Kidney epithelial cell (primary cell): ENCODE measurements at places on chromosomes 16 and 17. TPM values are rescaled to one million over a fixed set of nuclear protein-coding genes. Genes with fewer than 3 reads are reported as not detected.

Gene MEIOC
- 3.8 and 5.6 TPM in 2 replicates for total RNA-seq

DNA sequence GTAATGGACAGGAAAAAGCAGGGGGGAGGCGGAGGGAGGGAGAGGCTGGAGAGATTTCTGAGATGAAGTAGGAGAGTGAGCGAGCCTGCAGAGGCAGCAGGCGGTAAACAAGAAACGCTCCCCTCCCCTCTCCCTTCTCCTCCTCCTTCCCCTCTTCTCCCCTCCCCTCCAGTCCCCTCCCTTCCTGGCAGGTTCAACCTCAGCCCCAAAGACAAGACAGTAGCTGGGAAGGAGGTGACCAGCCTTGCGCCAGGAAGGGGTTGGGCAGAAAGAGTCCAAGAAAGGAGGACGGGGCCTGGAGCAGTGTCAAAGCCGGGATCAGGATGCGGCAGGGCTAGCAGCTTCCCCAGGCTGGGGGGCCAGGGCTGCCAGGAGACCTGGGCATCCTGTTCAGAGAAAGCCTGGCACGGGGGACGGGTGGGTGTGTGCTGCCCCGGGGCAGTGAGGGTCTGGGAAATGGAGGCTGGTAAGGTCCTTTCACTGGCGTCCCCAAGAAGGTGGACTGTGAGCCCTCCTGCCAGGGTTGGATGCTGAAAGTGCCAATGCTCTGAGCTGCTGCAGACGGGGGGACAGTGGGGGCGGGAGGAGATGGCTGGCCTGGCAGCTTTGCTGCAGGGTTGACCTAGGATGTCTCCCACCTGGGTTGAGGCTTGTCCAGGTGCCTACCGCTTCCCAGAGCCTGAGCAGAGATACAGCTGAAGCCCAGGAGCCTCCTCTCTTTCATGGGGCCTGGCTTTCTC, 261.6 kb upstream of the TNRC6C start:
- no peak for DNase-seq

Gene CLEC19A
- not detected in 2 replicates for total RNA-seq

Gene PIRT
- total RNA-seq: not detected in 2 replicates

DNA sequence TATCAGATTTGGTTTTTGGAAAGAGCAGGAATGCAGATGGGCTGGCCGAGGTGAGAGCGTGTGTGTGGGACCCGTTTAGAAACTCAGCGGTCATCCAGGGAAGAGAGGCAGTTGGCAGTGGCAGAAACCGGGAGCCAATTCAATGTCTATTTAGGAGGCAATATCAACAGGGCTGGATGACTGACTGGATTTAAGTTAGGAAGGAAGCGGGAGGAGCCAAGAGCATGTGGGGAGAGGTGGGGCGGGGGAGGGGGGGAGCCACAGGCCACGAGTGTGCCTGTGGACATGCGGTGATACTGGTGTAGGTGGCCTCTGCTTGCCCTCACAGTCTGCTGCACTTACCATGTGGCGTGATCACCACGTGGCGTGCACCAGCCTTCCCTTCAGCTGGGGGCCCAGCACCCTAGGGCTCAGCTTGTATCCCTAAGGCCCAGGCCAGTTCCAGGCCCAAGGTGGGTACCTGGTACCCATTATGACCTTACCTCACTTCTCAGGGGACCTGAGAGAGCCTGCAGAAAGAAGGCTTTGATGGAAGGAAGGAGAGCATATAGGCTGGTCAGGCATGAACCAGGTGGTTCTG, 10.8 kb upstream of the TPPP3 start:
- DNase-seq: no peak

GRCh38 chr17:38748149-38748891, at the start of gene PCGF2:
PCGF2 (minus strand) TSS chr17:38748336; CDS start chr17:38740402, 7,934 bp downstream.
- DNase-seq: peak; percentile 63

Gene GP1BA
- not detected in 2 replicates for total RNA-seq

DNA sequence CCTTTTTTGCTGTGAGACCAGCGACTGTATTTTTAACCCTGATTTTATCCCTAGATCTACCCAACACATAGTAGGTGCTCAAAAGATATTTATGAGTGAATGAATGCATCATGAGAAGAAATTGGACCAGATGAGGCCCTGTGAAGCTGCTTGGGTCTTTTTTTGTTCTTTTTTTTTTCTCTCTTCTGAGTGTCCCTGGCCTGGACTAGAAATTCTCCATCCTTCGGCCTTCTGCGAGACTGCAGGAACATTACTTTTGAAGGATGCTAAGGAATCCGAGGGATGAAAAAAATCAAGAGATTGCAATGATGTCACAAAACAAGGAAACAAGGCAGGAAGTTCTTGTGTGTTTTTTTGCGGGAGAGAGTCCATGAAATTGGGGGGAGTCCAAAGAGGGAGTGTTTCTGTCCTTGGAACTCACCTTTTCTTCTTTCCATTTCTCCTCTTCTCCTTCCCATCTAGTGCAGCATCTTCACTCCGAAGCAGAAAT, 560 bp upstream of the RUSF1 start:
- no peak for DNase-seq

GRCh38 chr17:58279016-58279711, 1.6 kb downstream of the MPO start:
- DNase-seq: no peak

Gene CDYL2
- 8.4 and 18.9 TPM in 2 replicates for total RNA-seq

- DNase-seq: no peak
Measured at GRCh38 chr16:87996962-87997880, 46.0 kb downstream of the BANP start.

GRCh38 chr17:1792495-1793446, 30.9 kb downstream of the SERPINF1 start:
- no peak for DNase-seq

- DNase-seq: no peak
Measured at GRCh38 chr16:29198731-29199521, 207.6 kb downstream of the NPIPB11 start.

- no peak for DNase-seq
Measured at GRCh38 chr16:78307824-78308528, 208.5 kb downstream of the WWOX start.

Gene KRT40
- not detected in 2 replicates for total RNA-seq

DNA sequence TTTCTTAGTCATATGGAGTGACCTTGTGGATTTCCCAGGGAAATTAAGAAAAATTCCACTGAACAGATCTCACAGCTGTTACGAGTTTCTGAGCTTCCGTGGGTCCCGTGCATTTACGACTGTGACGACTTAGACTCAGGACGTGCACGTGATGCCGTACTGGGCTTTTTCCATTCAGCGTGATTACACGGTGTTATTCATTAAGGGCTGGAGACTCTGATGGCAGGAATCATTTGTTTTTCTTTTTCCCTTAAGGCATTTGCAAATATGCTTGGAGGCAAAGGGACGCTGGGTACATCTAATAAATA, 57.2 kb downstream of the TBC1D16 start:
- DNase-seq: no peak

GRCh38 chr17:79036181-79036580, 12.2 kb downstream of the C1QTNF1 start:
- no peak for DNase-seq

GRCh38 chr16:3712861-3713372, 4.4 kb downstream of the TRAP1 start:
- no peak for DNase-seq

Gene ABCC11
- not detected in 2 replicates for total RNA-seq

GRCh38 chr17:39981207-39981741, 667 bp downstream of the PSMD3 start:
- DNase-seq: no peak

Gene KRT14
- total RNA-seq: not detected in 2 replicates

- DNase-seq: no peak
Measured at GRCh38 chr16:5971106-5971505, 873.5 kb upstream of the EEF2KMT start.
